ENCODE measurements at places on chromosomes 16 and 17.
A peak's percentile ranks its signal among the peaks of the same experiment; 100 is the strongest.

- no peak for DNase-seq
Measured at GRCh38 chr17:70225276-70225675, 55.9 kb downstream of the KCNJ2 start.

- no peak for DNase-seq
Measured at GRCh38 chr17:18143044-18143936, 34.7 kb downstream of the MYO15A start.

- no peak for DNase-seq
Measured at GRCh38 chr17:68352041-68352440, 60.7 kb downstream of the ARSG start.

GRCh38 chr16:71230122-71230845 lies at the start of gene HYDIN:
TSS of gene HYDIN (minus strand) at chr16:71230722. CDS start at chr16:71186895, 43,827 bp downstream.
- peak; percentile 24 for DNase-seq

DNA sequence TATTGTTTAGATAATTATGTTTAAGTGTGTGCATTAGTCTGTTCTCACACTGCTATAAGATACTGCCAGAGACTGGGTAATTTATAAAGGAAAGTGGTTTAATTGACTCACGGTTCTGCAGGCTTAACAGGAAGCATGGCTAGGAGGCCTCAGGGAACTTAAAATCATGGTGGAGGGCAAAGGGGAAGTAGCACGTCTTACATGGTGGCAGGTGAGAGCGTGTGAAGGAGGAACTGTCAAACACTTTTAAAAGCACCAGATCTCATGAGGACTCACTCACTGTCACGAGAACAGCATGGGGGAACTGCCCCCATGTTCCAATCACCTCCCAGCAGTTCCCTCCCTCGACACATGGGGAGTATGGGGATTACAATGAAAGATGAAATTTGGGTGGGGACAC lies 203.5 kb upstream of the GOT2 start:
- DNase-seq, result no peak

DNA sequence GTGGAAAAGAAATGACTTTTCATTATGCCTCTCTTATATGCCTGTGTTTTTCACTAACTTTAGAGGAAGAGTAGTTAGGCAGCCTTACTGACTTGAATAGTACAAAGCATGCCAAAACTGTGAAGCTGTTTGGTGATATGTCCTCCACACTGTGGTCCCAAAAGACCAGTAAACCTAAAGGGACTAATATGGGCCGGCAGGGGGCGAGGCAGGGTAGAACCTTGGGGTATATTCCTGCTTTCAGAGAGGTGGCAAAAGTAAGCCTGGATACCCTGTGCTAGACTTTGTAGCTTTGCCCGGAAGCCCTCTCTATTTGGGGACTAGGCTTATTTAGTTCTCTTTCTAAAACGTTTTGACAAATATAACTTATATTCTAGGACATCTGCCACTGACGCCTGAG lies 36.5 kb upstream of the VWA3A start:
- DNase-seq, result no peak

GRCh38 chr17:44014133-44014436 lies 678 bp downstream of the TMEM101 start:
- DNase-seq, result no peak

DNA sequence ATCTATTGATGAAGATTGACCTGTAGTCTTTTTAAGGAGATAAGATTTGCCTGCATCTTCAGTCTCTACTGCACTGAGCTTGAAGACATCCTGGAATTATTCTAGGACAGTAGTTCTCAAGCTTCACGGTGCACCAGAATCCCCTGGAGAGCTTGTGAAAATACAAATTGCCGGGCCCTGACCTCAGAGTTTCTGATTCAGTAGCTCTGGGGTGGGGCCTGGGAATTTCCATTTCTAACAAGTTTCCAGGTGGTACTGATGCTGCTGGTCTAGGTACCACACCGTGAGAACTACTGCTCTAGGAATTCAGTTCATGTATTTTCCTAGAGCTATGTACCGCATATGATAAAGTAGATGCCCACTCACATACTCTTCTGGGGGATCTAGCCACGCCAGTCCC lies 246.1 kb downstream of the HS3ST3B1 start:
- no peak for DNase-seq

GRCh38 chr17:73589363-73589980 lies 54.8 kb downstream of the SDK2 start:
- DNase-seq, result no peak

GRCh38 chr17:8125947-8126490 lies 2.1 kb upstream of the HES7 start:
- no peak for DNase-seq

DNA sequence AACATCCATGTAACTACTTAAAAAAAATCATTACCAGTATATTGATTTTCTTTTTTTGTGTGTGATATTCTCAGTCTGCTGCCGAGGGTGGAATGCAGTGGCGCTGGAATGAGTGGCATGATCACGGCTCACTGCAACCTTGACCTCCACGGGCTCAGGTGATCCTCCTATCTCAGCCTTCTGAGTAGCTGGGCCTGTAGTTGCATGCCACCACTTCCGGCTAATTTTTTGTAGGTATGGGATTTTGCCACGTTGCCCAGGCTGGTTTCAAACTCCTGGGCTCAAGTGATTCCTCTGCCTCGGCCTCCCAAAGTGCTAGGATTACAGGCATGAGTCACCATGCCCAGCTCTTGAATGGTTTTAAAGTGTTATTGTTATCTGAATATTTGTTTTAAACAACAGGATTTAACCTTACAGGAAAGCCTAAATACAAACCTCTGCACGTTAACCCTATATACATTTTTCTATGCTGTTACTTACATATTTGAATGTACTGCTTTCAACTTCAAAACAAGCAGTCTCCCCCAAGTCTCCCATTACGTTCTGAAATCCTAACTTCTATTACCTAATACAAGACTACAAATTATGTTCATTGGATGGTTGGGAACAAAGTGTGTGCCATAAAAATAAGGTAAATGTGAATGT lies 61.7 kb downstream of the KPNA2 start:
- no peak for DNase-seq

- DNase-seq, result peak; percentile 3
Measured at GRCh38 chr17:51351890-51352289, 91.5 kb downstream of the UTP18 start.

DNA sequence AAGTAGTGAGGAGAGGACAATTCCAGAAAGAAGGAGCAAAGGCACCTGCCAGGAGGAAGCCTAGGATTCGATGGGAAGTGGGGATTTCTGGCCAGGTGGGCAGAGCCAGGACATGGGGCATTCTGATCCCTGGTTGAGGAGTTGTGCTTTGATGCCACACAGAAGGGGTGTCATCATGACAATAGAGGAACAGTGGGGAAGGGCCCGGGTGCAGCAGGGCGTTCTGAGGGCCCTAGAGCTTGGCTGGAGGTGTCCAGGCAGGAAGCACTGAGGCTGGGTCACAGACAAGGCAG lies 4.3 kb downstream of the EVPLL start:
- DNase-seq, result no peak

DNA sequence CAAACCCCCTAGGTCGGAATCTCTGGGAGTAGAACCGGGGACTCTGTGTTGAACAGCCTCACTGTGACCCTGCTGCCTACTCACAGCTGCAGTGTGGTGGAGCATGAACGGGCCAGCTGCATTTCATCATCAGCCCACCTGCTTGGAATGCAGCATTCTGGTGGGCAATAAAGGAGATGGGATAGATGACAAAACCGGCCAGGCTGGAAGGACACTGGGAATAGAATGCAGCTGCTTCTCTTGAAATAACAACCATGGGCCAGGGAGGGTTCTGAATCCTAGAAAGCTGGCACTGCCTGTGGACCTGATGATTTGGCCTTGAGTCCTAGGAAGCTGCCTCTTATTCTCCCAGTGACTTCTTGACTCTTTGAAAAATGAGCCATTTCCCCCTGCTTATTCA lies 23.5 kb downstream of the CFAP97D1 start:
- peak; percentile 10 for DNase-seq

- DNase-seq, result no peak
Measured at GRCh38 chr16:67345401-67345800, 18.8 kb downstream of the LRRC36 start.

DNA sequence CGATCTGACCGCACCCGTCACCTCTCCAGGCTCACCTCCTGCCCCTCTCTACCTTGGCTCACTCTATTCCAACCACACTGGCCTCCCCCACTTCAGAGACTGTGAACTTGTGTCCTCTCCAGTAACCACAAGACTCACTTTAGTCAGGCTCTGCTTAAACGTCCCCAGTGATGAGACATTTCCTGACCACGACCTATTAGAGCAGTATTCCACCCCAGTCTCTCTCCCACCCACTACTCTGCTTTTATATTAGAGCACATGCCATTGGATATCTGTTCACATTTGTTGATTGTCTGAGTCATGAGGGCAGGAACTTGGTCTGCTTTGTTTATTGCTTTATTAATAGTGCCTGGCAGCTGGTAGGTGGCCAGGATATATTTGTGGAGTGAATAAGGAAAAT lies 20.1 kb downstream of the COX11 start:
- peak; percentile 96 for DNase-seq

- no peak for DNase-seq
Measured at GRCh38 chr17:75844530-75845057, 390 bp upstream of the UNC13D start.

GRCh38 chr16:10240854-10241613 lies 58.8 kb upstream of the GRIN2A start:
- no peak for DNase-seq

DNA sequence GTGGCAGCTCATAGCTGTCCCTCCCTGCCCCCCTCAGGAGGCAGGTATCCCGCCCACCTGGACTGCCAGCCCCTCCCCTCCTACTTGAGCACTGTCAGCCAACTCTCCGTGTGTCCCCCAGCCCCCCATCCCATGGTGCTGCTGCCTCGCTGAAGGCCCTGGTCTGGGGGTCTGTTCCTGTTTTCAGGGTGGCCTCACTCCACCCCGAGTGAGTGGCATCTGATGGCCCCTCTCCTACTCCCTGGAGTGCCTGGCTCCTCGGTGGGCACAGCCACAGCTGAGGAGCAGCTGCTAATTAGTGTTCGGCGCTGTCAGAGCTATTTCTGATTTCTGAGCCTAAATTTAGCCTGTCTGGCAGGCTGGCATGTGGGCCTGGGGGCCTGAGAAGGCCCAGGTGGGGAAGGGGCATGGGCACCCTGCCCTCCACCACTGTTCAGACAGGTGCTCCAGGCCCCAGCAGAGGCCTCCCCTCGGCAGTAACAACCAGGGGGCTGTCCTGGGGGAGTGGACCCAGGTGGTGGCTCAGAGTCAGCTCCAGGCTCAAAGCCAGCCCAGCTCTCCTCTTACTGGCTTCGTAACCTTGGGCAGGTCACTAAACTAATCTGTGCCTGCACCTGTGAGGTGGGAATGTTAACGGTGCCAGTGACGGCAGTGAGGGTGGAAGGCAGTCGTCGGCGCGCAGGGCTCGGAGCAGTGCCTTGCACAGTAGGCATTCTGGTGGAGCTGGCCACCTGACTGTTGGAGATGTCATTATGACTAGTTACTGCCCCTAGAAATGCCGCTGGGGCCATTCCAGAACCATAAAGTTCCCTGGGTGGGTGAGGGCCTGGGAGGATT lies 6.5 kb downstream of the FMNL1 start:
- DNase-seq, result no peak

- peak; percentile 67 for DNase-seq
Measured at GRCh38 chr16:3938843-3939624, 58.5 kb upstream of the CREBBP start.

DNA sequence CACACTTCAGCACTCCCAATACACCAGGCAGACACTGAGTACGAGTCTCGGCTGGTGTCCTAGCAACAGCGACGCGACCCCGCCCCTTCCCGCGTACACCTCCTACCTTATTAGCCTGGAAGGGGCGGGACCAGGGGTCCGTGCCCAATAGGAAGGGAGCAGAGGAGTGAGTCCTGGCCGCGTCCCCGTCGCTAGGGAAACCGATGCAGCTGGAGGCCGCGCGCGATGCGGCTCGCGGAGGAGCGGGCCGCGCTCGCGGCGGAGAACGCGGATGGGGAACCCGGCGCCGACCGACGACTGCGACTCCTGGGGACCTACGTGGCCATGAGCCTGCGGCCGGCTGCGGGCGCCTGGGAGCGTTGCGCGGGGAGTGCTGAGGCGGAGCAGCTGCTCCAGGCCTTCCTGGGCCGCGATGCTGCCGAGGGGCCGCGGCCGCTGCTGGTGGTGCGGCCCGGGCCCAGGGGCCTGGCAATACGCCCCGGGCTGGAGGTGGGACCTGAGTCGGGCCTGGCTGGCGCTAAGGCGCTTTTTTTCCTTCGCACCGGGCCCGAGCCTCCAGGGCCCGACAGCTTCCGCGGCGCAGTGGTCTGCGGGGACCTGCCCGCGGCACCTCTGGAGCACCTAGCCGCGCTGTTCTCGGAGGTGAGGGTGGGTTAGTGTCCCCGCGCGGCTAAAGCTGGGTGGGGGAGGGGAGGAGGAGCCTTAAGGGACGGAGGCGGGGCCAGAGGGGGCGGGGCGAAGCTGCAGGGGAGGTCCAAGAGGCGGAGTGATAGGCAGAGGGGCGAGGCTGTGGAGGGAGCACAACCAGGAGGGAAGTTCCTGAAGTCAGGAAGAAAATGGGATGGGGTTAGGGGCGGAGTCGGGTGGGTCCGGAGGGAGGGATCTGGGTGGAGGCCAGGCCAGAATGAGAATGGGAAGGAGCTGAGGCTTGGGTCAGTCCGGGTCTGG lies at the start of gene DNAH9:
TSS of gene DNAH9 (plus strand) at position 197 of the 948 bp plus-strand sequence. CDS start at position 226, 29 bp downstream.
- DNase-seq, result peak; percentile 22

All from astrocyte of the spinal cord (primary cell).